ENCODE measurements at places on chromosomes 5 and 9.

DNA sequence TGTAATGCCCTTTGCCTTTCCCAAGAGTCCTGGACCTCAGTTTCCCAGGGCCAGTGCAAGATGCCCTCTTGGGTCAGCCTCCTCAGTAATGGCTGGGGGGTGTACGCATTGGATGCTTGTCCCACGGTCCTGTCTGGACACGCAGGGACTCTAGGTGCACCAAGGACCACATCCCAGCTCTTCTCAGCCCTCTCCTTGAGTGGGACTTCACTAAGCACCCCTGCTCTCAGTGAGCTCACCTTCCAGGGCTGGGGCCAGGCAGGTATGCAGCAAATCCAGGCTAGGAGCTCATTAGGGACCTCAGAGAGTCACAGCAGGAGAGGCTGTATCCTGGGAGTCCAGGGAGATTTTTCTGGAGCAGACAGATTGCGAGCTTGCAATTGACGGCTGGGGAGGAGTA, 59.8 kb downstream of the MACROH2A1 start:
- no peak for DNase-seq

GRCh38 chr9:92982130-92982529, 34.8 kb downstream of the FGD3 start:
- DNase-seq: no peak

- DNase-seq: no peak
Observed at GRCh38 chr5:32909207-32909606, 198.1 kb downstream of the NPR3 start.

DNA sequence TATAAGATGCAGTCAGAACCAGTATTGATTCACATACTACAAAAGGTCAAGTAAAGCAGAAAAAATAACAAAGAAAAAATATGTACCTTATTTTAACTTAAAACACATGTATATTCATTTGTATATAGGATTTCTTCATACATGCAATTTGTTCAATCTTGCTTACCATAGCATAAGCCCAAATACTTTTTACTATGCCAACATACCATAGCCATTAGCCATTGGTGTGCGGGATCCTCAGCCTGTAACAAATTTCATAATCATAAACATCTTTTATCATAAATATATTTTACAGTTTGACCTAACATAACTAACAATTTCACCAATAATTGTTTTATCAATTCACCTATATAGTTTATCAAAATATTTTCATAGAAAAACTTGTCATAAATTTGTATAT, 51.1 kb downstream of the MPDZ start:
- no peak for DNase-seq

- no peak for DNase-seq
Observed at GRCh38 chr5:66570201-66570600, 26.0 kb upstream of the MAST4 start.

DNA sequence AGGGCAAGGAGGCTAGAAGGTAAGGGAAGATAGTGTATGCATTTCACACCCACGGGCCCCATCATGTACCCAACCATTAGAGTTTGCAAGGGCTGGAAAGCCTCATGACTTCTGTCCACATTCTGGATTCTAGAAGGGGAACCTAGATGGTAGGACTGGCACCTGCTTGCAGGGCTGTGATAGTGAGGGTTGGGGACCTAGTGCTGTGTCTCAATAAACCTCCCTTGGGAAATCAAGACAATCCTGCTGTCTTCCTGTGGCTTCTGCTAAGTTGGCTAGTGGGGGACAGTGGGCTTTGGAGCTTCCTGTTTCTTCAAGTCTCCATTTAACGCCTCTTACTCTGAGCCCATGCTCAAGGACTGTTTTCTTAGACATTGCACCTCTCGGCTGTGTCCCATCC, 43.6 kb upstream of the SYNPO start:
- DNase-seq: no peak

GRCh38 chr5:39948341-39948740, 523.6 kb upstream of the DAB2 start:
- no peak for DNase-seq

GRCh38 chr5:6522331-6522730, 73.7 kb downstream of the UBE2QL1 start:
- DNase-seq: no peak

GRCh38 chr9:112421771-112422222, 41.9 kb downstream of the HSDL2 start:
- no peak for DNase-seq

GRCh38 chr9:123928533-123929176, 1.3 kb downstream of the DENND1A start:
- DNase-seq: no peak

DNA sequence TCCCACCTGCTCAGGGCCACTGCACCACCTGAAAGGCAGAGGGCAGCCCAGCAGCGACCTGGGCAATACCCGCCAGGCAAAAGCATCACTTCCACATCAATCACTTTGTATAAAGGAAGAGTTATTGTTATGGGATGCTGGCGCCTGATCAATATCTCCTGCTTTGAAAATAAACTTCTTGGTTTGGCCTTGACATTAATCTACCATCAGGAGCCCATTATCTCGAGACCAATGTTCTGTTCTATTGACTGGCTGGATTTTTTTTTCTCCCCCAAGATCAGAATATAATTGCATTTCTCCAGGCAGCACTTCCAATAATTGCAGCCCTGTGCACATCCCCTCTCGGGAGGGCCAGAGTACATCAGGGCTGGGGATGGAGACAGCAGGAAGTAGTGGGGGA, 44.4 kb upstream of the SAP30L start:
- DNase-seq: no peak

- DNase-seq: no peak
Observed at GRCh38 chr5:77844373-77844622, 68.2 kb upstream of the TBCA start.

DNA sequence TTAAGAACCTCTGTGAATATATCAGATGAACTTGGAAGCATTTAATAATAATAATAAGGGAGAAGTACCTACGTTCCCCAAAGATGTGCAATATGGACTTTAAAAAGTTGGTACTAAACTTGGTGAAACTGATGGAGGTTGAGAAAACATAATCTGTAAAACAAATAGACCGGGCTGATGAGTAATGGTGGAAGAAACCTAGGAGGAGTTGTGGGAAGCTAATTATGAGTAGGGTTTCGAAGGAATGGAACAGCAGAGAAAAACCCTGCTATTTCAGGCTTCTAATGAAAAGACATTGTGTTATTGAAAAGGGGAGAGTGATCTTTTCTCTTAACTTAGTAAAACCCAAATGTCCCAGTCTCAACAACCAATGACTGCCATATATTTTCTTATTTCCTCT, 229.3 kb downstream of the PCSK1 start:
- no peak for DNase-seq

- no peak for DNase-seq
Observed at GRCh38 chr9:126299706-126300276, 26.8 kb upstream of the MVB12B start.

GRCh38 chr5:115321309-115321708, 24.9 kb upstream of the CCDC112 start:
- DNase-seq: no peak

DNA sequence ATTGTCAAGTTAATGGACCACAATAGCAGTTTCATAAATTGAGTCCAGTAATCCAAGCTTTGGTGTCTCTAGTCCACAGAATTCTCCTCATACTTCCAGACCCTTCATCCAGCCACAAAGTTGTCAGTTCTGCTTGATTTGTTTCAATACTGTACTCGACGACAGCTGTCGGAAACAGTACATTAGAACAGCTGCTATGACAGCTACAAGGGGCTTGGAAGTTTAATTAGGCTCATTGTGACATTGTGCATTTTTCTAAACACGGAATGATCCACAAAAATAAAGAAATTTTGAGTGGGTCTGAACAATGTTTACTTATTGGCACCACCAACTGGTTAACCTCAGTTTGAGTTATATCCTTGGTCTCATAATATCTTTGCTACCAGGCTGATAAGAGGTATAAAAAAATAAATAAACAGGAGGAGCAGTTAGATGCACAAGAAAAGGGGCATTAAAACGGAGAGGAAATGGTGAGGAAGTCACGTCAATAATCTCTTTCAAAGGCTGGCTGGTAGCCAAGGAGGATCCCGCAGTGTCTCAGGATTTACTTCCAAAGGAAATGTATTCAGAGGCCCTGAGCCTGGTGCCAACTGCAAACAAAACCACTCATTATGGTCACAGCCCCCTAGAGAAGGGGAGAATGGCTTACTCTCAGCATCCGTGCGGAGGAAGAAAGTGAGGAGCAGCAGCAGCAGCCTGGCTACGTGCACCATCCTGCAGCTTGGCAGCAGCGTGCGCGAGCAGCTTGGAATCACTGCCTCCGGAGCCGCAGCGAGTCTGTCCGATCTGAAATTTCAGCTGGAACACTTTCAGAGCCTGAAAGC, 933.8 kb upstream of the DMAC1 start:
- DNase-seq: no peak

DNA sequence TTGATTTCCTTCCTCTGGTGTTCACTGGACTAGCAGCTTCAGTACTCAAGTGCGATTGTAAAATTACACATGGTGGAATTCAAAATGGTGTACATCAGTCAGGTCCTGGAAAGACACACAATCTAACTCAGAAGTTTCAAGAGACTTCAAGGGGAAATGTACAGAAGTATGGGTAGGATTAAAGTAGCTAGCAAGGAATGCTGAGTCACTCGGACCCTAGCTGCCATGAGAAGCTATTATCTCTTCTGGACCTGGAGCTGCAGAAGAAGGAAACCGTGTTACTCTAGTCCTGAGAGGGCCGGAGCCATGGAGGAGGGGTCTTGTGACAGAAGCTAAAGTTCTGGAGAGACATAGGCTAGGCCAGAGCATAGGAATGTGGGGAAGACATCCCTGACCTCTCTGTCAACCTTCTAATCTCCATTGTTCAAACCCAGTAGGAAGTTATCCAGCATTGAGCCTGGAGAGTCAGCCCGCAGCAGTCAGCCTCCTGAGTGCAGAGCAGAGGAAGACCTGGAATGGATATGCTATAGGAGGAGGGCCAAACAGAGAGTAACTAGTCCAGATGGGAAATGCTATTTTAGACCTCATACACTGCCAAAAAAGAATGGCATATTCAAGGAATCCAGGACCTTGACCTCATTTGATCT, 84.3 kb downstream of the GHR start:
- no peak for DNase-seq

- DNase-seq: no peak
Observed at GRCh38 chr5:57738787-57739186, 256.2 kb upstream of the ACTBL2 start.

GRCh38 chr9:115118879-115119218, 892 bp upstream of the TNC start:
- no peak for DNase-seq

DNA sequence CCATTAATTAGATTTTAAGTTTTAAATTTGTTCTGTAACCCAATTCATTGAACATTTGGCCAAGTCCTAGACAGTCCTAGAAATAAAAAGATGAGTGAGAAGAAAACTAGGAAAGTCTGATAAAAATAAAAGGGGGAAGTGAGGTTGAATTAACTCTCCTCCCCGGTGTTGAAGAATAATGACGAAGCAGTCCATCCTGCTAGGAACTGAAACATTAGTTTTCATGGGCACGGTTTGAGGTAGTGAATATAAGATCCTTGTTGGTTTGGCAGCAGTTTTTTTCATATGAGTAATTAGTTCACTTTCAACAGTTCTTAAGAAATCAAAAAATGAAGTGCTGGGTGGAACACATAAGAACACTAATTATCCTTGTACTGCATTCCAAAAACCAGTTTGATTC, 103.1 kb downstream of the MTREX start:
- no peak for DNase-seq

DNA sequence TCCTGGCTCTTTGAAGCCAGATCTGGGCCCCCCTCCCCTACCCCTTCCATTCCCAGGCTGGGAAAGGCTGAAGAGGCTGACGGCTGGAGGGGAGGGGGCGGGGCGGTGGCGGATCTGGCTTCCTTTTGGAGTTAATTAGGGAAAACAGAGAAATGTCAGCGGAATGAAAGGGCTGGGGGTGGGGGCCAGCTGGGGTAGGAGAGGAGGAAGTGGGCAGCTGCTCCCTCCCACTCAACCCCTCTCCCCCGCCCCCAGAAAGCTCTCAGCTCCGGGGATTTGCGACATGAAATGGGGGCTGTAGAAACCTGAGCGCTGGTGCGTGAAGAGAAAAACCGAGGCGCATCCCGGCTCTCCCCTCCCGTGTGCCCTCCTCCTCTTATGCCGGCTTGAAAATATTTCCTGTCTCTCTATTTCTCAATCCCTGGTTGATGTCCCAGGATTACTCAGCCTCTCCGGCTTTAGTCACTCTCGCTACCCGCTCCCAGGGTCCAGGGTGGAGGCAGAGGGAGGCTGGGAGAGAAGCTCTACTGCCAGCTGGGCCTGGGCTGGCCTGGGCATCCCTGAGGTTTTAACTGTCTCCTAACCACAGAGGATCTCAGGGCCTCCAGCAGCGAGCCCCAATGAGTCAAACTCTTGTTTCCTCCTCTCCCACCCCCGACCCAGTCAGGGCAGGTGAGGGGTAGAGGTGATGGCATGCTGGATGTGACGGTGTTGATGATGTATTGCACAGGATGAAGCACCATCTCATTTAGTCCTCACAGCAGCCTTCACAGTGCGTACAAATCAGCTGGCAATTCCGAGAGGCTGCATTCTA, 20.1 kb downstream of the PCDHGC5 start:
- DNase-seq: no peak

- no peak for DNase-seq
Observed at GRCh38 chr9:132299221-132299620, 55.6 kb downstream of the SETX start.

DNA sequence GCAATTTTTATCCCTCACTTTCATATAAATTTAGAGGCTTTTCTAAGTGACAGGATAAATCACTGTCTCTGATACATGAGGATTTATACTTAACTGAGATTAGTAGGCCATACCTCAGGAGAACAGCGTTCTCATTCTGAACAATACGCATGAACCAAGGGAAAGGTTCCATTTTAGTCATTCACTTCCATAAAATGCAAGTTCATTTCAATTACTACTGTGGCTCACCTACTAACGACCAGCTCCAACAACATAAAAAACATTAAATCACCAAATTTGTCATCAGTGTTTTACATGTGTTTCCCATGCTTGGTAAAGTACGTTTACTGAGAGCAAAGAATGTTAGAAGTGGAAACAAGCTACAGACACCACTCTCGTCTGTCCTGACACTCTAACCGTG, 67.4 kb downstream of the EFNA5 start:
- DNase-seq: no peak

DNA sequence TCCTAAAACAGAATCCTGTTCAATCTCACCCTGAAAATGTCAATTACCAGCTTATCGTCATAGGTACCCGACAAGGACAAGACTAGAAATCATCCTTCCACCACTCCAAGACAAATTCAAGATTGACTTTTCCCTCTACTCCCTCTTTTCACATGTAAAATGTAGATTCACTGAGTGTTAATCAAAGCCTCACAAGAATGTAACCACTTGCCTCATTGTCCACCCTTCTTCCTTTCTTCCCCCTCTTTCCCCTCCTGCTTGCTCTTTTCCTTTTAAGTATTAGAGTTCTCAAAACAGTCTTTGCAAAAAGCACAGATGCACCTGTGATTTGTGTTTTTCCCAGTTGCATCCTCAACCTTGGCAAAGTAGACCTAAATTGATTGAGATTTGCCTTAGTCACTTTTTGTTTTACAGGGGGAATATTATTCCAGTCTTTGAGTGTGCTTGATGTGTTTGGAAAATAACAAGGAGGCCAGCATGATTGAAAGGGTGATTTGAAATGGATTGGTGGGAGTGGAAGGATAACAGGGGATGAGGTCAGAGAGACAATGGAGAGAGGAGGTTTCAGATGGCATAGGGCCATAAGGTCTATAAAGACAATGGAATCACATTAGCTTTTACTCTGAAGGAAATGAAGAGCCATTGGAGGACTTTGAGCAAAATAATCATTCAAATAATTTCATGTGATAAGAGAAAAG, 231.3 kb upstream of the TYRP1 start:
- no peak for DNase-seq

Data from stimulated activated CD4-positive, alpha-beta T cell treated with anti-CD3 and anti-CD28 coated beads, Interleukin-1b, Interleukin-23, amount 100 ng/mL, for 1 hour (primary cell).